NCI-H2029 (cell line): ENCODE measurements at places on chromosomes 2 and 18.

GRCh38 chr2:64914735-64915509 is 74.3 kb upstream of the SLC1A4 start:
- no peak for DNase-seq

GRCh38 chr2:58870704-58871103 is 629.6 kb upstream of the FANCL start:
- no peak for DNase-seq

GRCh38 chr2:67922080-67922785 is 140.6 kb downstream of the C1D start:
- DNase-seq, result peak; percentile 28

DNA sequence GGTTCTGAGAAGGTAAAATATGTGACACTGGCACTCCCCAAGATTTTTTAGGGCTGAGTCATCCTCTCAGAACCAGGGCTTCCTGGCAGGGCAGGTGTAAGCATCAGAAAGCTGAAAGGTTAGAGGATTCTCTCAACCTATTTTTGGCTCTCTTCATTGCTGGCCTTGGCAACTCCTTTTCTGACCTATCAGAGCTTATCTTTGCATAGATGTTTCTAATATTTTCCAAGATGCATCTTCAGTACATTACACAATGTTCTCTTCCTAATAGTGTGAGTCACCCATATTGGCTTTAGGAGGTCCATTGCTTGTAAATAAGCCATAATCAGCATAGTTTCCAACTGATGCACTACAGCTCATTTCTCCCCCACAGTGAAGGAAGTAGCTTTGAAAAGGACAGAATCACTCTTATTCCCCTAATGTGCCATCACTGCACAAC is 2008.4 kb upstream of the PIK3C3 start:
- no peak for DNase-seq

DNA sequence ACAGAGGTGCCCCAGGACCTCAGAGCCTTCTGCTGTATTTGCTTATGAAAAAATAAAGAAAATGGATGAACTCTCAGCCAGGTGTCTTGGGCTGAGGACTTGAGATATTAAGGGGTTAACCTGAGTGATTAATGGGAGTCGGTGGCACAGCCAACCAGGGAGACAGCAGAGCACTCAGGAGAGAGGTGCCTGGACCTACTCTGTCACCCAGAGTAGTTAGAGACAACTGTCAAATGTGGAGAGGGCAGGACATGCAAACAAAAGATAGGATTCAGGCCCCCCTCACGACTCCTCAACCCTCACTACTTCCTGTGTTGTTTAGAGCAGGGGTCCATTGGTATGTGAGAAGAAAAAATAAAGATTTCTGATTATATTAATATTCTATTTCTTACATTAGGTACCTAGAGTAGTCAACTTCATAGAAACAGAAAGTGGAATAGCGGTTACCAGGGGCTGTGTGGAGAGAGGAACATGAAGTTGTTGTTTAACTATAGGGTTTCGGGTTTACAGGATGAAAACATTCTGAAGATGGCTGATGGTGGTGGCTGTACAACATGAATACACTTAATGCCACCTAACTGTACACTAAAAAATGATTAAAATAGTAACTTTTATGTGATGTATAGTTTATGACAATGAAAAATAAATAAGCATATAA is 28.6 kb upstream of the CETN1 start:
- no peak for DNase-seq

GRCh38 chr18:70037431-70038061 is 89.9 kb upstream of the CD226 start:
- DNase-seq, result no peak

GRCh38 chr2:101348883-101349282 is 38.4 kb downstream of the CREG2 start:
- no peak for DNase-seq

DNA sequence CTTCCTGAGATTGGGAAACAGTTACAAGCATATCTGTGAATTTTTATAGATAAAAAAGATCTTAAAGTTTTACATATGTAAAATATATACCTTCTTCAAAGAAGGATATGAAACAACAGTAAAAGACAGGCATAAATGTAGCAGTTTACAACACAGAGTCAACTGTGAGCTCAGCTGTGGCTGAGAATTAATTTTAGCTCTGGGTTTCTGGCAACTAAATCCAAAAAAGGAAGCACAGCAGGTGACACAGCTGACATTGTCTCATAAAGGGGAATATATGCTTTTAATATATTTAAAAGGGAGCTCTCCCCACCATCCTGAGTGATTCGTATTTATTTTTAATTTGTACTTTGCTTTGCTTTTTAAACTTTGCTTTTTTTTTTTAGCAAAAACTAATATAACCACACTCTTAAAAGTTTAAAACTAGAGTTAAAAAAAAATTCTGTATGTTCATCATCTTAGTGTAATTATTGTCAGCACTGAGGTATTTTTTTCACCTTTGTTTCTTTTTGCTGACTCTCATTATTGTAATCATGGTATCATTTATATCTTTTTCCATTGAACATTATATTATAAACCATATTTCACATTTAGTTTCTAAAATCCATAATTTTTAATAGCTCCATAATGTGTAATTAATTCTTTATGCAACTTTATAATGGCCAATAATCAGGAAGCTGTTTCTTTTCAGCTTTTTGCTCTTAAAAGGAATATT is 6.7 kb downstream of the TUBB6 start:
- no peak for DNase-seq

DNA sequence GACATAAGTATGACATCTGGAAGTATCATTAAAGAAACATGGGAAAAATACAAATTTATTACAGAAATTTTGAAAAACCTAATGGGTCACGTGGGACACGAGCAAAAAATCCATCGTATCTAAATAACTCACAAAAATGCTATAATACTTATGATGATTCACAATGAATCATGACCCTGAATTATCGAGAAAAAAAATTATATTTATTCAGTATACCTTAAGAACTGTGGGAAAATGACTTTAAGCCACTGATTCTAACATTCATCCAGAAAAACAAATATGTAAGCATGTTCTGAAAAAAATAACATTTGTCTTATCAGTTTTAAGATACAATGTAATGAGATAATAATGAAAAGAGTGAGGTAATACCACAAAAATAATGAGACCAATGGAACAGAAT is 51.8 kb downstream of the ZNF385B start:
- no peak for DNase-seq

GRCh38 chr18:75643083-75643482 is 215.6 kb upstream of the SMIM21 start:
- DNase-seq, result no peak

DNA sequence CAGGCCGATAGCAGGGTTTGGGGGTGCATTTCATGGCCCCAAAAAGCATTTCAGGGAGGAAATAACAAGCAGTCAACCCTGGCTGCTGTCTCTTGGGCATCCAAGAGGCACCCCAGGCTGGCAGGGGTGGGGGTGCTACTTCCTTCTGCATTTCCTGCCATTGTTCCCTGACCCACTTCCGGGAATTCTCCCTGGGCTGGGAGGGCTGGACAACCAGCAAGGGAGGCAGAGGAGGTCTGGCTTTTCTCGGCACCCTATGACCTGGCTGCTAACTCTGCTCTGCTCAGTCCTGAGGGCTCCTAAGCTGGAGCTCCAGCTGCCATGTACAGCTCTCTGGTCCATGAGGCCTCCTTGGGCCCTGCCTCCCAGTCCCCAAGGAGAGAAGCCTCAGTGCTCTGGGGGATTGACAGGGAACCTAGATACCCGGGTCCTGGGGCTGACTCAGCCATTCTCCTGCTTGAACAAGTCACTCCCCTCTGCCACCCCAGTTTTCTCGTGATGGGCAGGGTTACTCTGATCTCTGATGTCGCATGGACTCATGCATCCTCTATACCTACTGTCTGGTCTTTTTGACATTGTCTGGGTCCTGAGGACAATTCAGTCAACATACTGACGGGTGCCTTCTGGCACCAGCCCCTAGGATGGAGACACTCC is 47.2 kb downstream of the DYSF start:
- no peak for DNase-seq

DNA sequence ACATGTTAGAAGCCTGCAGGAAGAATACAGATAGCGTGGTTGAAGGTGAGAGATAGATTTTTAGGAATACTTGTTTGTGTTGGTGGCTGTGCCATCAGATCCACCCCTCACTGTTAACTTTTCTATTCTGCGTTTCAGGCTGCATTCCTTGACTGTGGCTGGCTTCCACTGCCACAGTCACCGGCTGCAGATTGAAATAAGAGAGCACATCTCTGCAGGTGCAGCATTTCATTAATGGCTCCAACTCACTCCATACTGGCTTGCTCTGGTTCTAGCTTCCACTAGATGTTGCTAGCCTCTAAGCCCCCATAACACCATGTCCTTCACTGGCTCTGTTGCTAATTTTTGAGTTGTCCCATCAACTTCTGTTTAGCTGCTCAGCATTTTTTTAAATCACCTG is 286.5 kb downstream of the CPS1 start:
- DNase-seq, result no peak

- DNase-seq, result no peak
These were observed 146.8 kb upstream of the KCNJ3 start for GRCh38 chr2:154551649-154552048.

- no peak for DNase-seq
These were observed 191.9 kb upstream of the TCF4 start for GRCh38 chr18:55779691-55780585.

- no peak for DNase-seq
These were observed 6.0 kb downstream of the GATA6 start for GRCh38 chr18:22175346-22175745.

DNA sequence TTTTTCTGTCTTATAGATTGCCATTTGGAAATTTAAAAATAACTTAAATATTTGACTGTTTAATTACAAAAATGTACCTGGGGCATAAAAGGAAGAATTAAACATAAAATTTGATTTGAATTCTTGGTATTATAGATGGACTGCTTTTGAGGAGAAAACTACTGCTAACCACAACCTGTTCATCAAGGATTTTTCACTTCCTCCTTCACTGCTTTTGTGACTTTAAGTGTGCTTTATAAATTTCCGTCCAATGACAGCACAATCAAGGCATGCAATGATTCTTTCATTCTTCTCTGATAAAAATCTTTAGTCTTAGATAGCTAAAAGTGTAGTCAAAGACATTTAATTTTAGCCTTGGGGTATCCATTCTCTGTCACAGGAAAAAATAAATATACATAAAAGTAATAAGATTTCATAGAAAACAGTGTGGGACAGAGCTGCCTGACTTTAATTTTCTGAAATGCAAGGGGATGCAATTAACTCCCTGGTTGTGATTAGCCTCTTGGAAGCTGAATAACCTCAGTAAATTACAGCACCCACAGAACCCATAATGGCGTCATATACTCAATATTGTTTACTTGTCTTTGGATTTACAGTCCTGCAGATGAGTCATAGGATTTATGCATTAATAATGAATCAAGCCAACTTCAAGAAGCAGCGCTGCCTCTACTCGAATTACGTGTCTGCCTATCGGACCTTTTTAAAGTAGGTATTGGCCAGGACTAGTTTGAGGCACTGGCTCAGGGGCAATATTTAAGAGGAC is 587.9 kb downstream of the NRXN1 start:
- DNase-seq, result peak; percentile 24

DNA sequence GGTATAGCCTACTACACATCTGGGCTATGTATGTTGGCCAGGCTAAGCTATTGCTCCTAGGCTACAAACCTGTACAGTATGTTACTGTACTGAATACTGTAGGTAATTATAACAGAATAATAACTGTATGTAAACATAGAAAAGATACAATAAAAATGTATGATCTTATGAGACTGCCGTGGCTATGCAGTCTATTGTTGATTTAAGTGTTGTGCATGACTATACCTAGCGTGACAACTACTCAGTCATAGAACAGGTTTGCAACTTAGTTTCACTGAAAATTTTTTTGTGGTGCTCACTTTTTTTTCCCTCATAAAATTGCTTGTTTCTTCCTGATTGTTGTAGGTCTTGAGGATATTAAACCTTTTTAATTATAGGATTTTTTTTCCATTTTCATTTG is 25.9 kb downstream of the KCMF1 start:
- DNase-seq, result no peak

DNA sequence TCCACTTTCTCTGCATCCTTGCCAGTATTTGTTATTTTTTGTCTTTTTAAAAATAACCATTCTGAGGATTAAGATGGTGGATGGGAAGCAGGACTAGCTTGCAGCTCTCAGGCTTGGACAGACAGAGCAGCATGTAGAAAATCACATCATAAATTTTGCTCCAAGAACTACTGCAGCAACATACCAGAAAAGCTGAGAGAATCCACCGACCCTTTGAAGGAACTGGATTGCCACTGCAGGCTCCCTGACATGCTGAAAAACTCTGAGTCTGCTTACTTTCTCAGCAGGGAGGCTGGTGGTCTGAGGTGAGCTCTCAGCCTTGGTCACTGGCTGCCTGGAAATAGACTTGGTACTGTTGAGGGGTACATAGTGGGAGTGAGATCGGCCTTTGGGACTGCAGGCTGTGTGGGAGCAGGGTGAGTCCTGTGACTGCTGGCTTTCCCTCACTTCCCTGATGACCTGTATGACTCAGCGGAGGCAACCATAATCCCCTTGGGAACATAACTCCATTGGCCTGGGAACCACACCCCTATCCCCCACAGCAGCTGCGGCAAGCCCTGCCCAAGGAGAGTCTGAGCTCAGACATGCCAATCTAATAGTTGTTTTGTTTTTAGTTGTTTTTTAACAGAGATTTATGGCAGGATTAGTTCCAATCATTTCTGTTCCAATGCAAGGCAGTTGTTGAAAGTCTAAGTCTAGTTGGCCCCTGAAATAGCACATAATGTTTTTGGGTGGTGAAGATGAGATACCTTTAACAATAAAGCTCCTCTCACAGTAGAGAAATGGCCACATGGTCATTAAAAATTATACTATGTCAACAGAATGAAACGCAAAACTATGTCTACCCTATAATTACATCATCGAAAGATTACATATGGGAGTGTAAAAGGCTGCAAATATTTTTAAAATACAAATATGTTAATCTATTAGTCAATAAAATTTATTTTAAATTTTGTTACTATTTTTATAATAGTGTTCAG is 414.2 kb upstream of the CHAC2 start:
- DNase-seq, result no peak

DNA sequence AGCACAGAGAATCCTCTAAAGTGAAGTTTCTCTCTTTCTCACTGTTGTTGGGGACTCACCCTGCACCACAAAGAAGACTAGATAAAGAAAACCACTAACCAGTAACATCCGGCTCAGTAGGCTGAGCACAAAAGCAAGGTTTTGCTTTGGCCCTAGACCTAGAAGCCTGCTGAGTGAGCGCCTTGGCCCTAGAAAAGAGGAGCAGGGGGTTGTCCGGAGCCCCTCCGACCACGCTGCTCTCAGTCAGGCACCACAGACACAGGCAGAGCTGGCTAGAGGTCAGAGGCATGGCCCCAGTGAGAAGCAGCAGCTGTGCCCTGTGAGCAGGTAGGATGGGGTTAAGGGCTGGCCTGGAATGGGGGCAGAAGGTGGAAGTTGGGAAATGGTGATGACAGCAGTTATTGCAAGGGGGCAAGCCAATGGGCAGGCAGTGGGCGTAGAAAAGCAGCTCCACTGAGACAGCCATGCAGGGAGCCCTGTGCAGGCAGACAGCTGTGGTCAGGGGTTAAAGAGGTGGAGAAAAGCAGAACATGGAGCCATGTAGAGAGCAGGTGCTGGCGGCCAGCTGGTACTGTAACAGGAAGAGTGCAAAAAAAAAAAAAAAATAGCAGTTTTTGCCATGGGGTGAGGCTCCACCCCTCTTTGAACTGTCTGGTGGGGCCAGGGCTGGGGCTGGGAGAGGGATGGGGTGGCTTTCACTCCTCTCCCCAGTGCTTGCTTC is 36.9 kb upstream of the SLC14A1 start:
- no peak for DNase-seq

- DNase-seq, result peak; percentile 47
These were observed 96.5 kb downstream of the EPB41L5 start for GRCh38 chr2:120109186-120110061.
